Activated naive CD8-positive, alpha-beta T cell treated with anti-CD3 and anti-CD28 coated beads, Interleukin-2, amount 50 U/mL, for 24 hours (primary cell): ENCODE measurements at places on chromosomes 7 and 10.

DNA sequence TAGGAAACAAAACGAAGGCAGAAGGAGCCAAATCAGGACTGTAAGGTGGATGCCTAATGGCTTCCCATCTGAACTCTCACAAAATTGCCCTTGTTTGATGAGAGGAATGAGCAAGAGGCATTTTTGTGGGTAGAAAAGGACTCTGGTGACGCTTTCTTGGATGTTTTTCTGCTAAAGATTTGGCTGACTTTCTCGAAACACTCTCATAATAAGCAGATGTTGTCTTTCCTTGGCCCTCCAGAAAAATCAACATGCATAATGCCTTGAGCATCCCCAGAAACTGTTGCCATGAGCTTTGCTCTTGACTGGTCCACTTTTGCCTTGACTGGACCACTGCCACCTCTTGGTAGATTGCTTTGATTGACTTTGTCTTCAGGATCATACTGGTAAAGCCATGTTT is 13.5 kb downstream of the PTPN12 start:
- no peak overlapping the region for H3K27ac ChIP-seq
- peaks cover 29% of the 10 kb centered on the region for H3K4me1 ChIP-seq
- no peak overlapping the region for H3K4me3 ChIP-seq
- no peaks in the 10 kb centered on the region for H3K36me3 ChIP-seq
- no peak for DNase-seq
- no peaks in the 10 kb centered on the region for H3K27me3 ChIP-seq

DNA sequence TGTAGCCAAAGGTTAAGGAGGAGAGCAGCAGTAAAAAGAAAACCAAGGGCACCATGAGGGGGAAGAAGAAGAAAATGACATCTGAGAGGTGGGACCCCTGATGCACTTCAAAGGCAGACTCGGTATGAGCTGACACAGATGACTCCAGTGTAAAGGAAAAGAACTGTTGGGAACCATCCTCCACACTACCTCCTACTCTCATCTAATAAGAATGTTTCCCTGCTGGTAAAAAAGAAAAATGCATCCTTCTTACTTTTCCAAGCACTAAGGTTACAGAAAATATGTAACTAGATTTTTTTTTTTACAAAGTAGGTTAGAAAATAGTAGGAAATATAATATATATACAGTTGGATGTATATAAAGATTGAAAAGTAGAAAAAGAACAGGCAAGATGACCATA is 16.9 kb downstream of the TAS2R41 start:
- H3K4me1 ChIP-seq: peaks cover 34% of the 10 kb centered on the region
- DNase-seq: no peak
- no peaks in the 10 kb centered on the region for H3K27me3 ChIP-seq
- no peak overlapping the region for H3K4me3 ChIP-seq
- H3K27ac ChIP-seq: no peak overlapping the region

- DNase-seq: no peak
- no peaks in the 10 kb centered on the region for H3K4me1 ChIP-seq
- no peaks in the 10 kb centered on the region for H3K36me3 ChIP-seq
- no peak overlapping the region for H3K27ac ChIP-seq
Measured at GRCh38 chr7:68423356-68423755, 1174.9 kb upstream of the AUTS2 start.

DNA sequence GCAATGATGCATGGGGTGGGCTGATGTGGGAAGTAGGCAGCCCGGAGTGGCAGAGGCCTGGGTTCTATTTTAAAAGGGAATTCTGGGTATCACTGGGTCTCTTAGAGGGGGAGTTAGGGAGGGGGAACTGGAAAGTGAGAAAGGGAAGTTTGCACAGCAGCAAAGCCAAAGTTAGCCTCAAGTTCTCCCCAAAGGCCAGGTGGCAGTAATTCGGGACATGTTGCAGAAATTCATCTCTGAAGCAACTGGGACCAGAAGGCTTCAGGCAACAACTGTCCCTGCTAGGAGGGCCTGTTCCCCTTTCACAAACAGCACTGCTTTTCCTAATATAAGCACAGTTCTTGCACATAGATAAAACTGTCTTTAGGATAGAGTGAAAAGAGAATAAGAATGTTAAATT is 67.4 kb downstream of the NOD1 start:
- peaks cover under 1% of the 10 kb centered on the region for H3K36me3 ChIP-seq
- H3K27ac ChIP-seq: no peak overlapping the region
- H3K4me3 ChIP-seq: no peak overlapping the region
- H3K4me1 ChIP-seq: no peaks in the 10 kb centered on the region

GRCh38 chr10:70560511-70560941 is 42.0 kb downstream of the PRF1 start:
- no peak for DNase-seq
- H3K27me3 ChIP-seq: no peaks in the 10 kb centered on the region
- no peak overlapping the region for H3K27ac ChIP-seq
- H3K4me1 ChIP-seq: peaks cover 36% of the 10 kb centered on the region
- no peak overlapping the region for H3K4me3 ChIP-seq

DNA sequence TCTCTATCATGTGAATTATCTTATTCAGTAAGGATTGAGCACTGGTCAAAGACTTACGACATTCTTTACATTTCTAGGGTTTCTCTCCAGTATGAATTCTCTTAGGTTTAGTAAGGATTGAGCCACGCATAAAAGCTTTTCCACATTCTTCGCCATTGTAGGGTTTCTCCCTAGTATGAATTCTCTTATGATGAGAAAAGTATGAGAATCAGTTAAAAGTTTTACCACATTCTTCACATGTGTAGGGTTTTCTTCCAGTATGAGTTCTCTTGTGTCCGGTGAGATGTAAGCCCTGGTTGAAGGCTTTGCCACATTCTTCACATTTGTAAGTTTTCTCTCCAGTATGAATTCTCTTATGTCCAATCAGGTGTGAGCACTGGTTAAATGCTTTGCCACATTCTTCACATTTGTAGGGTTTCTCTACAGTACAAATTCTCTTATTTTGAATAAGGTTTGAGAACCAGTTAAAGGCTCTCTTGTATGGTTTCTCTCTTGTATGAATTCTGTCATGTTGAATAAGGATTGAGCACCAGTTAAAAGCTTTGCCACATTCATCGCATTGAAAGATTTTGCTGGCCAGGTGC is 445.9 kb downstream of the ZNF479 start:
- H3K27me3 ChIP-seq: no peaks in the 10 kb centered on the region
- H3K4me1 ChIP-seq: no peaks in the 10 kb centered on the region
- no peak overlapping the region for H3K27ac ChIP-seq
- H3K4me3 ChIP-seq: no peak overlapping the region

- no peak overlapping the region for H3K4me3 ChIP-seq
- peaks cover 34% of the 10 kb centered on the region for H3K4me1 ChIP-seq
- H3K27me3 ChIP-seq: no peaks in the 10 kb centered on the region
- DNase-seq: no peak
- peaks cover 5% of the 10 kb centered on the region for H3K36me3 ChIP-seq
Measured at GRCh38 chr10:3978761-3979160, 193.8 kb upstream of the KLF6 start.
